Suppressor macrophage treated with lipopolysaccharide for 4 hours (primary cell): ENCODE measurements at places on chromosomes 1 and 21.

GRCh38 chr21:35989138-35989735, 71.1 kb downstream of the SETD4 start:
- peak; percentile 6 for DNase-seq

- DNase-seq: no peak
Measured at GRCh38 chr1:59318271-59318860, 21.5 kb downstream of the FGGY start.

GRCh38 chr1:214967865-214968575, 114.5 kb upstream of the KCNK2 start:
- DNase-seq: no peak

GRCh38 chr1:16143566-16144324, 12.1 kb downstream of the EPHA2 start:
- DNase-seq: no peak

DNA sequence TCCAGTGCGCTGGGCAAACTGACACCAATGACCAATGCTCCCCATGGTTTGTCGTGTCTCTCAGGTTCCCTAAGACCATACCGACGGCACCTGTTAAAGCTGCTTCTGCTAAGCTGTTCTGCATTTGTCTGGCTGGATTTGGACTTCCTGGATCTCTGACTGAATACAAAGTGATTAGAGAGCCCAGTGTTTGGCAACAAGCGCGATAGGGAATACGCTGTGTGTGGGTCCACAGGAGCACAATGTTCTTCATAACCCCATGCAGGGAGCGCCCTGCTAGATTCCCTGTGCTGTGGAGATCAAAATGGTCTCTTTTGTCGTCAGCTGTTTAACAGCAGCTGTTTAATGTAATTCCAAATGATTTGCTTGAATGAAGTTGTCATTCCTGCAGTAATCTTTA, 26.0 kb upstream of the ESRRG start:
- DNase-seq: no peak

GRCh38 chr1:53957194-53957818, 11.2 kb downstream of the LRRC42 start:
- DNase-seq: no peak
